Hindlimb muscle (tissue), 1 donor: ENCODE measurements at places on chromosomes 2 and 18. TPM values are rescaled to one million over a fixed set of nuclear protein-coding genes. Genes with fewer than 3 reads are reported as not detected.

Gene CRYGD
- polyA plus RNA-seq = not detected

Gene KCTD1
- polyA plus RNA-seq = 5.3 TPM

Gene GAL3ST2
- not detected for polyA plus RNA-seq

GRCh38 chr2:28558158-28558820 lies 62.4 kb downstream of the PLB1 start:
- DNase-seq = no peak

DNA sequence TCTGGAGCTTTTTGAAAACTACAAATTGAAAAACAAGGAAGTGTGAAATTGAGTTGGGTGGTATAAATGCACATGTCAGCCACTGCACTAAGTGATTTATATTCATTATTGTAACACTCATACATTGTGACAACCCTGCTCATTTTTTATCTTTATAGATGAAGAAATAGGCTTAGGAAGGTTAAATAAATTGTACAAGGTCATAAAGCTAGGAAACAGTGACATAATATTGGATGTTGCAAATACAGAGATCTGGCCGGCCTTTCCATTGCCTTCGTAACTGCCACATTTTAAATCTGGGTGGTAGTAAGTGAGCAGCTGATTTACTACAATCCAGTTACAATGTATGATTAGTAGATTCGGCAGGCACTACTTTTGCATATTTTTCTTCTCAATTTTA lies 76.6 kb upstream of the LPIN2 start:
- DNase-seq = no peak

DNA sequence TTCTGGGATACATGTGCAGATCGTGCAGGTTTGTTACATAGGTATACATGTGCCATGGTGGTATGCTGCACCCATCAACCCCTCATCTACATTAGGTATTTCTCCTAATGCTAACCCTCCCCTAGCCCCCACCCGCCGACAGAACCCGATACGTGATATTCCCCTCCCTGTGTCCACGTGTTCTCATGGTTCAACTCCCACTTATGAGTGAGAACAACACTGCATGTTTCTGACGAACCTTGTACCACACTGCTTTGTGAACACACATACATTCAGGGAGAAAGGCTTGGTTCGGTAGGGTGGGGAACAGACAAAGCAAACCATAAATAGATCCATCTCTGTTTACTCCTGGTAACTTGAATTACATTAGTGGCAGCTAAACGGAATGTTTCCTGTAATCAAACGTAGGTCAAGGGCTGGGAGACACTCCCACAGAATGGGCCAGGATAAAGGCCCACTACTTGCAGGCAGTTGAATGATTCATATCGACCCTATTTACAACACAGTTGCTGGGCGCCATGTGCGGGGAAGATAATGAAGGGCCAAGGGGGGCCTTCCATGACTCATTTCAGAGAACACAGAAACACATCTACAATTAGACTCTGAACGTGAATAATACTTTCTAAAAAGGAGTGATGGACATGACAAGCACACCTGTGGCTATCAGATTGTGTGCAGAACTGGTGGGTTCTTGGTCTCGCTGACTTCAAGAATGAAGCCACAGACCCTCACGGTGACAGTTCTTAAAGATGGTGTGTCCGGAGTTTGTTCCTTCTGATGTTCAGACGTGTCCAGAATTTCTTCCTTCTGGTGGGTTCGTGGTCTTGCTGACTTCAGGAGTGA lies 56.8 kb upstream of the KIDINS220 start:
- no peak for DNase-seq

- DNase-seq = no peak
These were observed 89.5 kb downstream of the GORASP2 start for GRCh38 chr2:171018522-171018921.

Gene EN1
- 8.3 TPM for polyA plus RNA-seq

DNA sequence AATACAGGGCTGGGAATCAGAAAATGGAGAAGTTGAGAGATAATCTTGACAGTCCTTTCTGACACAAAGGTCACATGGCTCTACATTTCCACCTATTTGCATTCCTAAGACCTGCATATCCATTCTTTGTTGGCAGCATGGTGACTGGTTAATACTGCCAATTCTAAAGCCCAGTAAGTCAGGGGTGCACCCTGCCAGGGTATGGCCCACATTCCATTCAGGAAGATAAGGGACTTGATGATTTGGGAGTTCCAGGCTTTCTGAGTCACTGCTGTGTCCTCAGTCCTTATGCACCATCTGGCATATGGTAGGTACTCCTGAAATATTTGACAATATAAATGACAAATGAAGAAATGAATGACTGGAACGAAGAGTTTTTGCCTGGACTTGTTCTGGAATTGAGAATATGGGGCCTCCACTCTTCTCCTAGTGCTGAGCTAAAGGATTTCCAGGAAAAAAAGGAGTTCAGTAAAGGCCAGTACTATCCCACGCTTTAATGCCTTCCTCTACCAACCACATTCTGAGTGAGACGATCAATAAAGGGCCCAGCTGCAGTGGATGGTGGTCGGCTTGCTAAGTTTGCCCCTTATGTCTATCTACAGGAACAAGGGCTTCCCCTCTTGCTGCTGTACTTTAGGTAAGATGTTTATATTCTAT lies 31.7 kb upstream of the EIF2AK3 start:
- peak; percentile 3 for DNase-seq

Gene HES6
- 22.0 TPM for polyA plus RNA-seq

GRCh38 chr18:59604877-59605276 lies 92.3 kb downstream of the CCBE1 start:
- no peak for DNase-seq

Gene HOXD10
- polyA plus RNA-seq = 0.10 TPM

Gene NT5C1B
- polyA plus RNA-seq = not detected

Gene MDH1B
- polyA plus RNA-seq = 0.28 TPM

GRCh38 chr2:134203175-134203574 lies 50.7 kb upstream of the MGAT5 start:
- DNase-seq = no peak

GRCh38 chr18:58882044-58882443 lies 17.4 kb downstream of the ZNF532 start:
- DNase-seq = no peak

- no peak for DNase-seq
These were observed 14.8 kb downstream of the TAF1B start for GRCh38 chr2:9857814-9858729.
